ENCODE measurements at places on chromosomes 3 and 15.

- no peak for DNase-seq
These were observed 23.6 kb downstream of the SPTSSB start for GRCh38 chr3:161347726-161348125.

GRCh38 chr15:27768732-27769475 lies 330.2 kb downstream of the OCA2 start:
- no peak for DNase-seq

DNA sequence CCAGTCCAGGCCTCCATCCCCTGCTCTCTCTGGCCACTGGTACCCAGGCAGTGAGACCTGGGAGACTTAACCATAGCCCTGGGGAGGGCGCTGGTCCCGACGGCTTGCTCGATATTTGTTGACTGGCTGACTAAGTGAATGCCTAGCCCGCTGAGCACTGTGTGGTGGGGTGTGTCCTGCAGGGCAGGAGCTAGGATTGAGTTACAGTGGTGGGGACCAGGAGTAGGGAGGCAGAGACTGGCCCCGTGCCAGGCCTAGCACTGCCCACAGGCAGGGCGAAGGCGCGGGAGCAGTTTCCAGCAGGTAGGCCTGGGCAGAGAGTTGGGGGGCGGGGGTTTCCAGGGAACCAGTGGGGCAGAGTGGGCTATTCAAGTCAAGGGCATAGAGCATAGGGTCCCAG lies at the start of gene VILL:
Gene VILL, plus strand, starts transcription at position 260 of the 400 bp plus-strand sequence. CDS start 2,887 bp downstream, outside the sequence.
- no peak for DNase-seq

DNA sequence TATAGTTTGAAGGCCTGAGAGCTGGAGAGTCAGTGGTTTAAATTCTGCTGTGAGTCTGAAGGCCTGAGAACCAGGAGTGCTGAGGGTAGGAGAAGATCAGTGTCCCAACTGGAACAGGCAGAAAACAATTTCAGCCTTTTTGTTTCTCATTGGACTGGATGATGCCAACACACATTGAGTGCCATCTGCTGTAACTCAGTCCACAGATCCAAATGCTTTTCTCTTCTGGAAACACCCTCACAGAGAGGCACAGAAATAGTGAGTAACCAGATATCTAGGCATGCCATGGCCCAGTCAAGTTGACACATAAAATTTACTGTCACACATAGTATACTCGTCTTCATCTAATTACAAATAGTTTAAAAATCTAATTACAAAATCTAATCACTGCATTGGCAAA lies 100.8 kb downstream of the NEO1 start:
- no peak for DNase-seq

DNA sequence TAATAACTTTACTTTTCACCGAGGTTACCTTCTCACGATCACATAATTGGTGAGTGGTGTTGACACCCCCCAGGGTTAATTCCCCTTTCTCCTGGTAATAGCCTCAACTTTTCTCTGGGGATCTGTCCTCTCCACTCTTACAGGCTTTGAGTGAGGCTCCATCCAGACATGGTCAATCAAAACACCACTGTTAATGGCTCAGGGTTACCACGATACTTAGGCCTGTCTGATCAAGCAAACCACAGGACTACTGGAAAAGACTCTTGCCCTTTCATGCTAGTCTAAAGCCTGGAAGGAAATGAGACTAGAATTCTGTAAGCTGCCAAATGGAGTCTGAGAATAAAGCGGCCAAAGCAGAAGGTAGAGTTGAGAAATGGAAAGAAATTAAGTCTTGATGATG lies 56.5 kb upstream of the STT3B start:
- no peak for DNase-seq

DNA sequence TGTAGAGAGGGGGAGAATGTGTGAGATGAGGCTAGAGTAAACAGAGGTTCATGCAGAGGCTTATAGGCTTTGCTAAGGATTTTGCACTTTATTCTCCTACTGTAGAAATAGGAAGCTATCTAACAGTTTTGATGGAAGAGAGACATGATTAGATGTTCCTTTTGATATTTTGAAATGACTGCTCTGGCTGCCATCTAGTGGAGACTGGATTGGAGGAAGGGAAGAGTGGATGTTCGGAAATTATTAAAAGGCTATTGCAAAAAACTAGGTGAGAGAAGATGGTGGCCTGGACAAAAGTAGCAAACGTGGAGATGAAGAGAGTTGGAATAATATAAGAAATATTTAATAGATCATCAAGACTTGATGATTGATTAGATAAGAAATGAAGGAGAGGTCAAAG lies 42.2 kb downstream of the SYN2 start:
- DNase-seq, result no peak

Measured in left ventricle myocardium inferior (tissue), 1 donor.